ENCODE measurements at places on chromosomes 1 and 21.
A peak's percentile ranks its signal among the peaks of the same experiment; 100 is the strongest.

DNA sequence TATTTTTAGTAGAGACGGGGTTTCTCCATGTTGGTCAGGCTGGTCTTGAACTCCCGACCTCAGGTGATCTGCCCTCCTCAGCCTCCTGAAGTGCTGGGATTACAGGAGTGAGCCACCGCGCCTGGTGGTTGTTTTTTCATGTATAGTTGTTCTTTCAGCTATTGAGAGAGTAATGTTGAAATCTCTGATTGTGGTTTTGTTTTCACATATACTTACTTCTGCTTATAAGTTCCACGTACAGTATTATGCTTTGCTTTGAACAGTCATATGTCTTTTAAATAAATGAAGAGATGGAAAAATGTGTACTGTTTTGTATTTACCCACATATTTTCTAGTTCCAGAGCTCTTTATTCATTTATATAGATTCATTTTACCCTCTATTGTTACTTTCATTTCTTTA lies 44.5 kb downstream of the MARK1 start:
- DNase-seq: no peak

DNA sequence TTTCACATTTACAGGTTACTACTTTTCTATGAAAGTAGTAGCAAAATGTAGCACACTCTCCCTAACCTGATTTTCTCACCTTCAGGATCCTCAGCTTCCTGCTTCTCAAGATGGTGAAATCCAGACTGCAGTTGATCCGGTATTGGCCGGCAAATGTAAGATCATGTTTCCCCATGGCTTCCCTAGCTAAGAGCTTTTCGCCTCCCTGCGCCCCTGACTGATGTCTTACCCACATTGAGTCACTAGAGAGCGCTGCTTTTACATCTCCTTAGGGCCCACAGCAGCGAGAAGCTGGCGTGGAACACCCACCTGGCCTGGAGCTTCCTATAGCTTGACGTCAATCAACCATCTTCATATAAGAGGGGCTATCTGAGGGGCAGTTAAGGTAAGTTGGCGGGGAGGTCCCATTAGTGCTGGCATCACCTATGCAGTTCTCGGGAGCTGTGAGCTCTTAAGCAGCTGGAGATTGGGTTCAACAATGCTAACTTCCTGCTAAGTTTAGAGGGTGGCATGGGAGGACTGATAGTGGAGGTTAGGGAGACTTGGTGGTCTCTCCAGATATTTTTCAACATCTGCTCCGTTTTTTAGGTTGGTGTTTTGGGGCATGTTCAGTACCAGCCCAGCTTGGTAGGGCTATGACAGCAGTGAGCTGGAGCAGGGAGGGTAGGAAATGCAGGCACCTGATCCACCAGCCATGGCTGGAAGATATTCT lies 5.5 kb downstream of the PTPN7 start:
- DNase-seq: peak; percentile 12

DNA sequence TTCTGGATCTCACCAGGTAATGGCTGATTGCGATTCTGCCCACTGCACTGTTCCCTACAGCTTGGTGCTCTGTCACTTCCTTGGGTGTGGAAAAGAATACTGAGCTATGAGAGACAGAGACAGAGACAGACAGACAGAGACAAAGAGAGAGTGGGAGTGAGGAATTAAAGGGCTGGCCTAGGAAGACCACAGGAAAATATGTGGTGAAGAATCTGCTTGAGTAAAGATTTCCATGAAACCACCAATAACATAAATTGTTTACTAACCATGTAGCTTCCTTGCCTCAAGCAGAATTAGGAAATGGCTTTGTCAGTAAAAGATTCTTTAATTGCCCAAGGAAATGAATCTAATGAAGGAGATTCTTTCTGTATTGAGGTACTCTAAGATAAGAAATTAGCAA lies 54.4 kb downstream of the MPZL1 start:
- DNase-seq: no peak

DNA sequence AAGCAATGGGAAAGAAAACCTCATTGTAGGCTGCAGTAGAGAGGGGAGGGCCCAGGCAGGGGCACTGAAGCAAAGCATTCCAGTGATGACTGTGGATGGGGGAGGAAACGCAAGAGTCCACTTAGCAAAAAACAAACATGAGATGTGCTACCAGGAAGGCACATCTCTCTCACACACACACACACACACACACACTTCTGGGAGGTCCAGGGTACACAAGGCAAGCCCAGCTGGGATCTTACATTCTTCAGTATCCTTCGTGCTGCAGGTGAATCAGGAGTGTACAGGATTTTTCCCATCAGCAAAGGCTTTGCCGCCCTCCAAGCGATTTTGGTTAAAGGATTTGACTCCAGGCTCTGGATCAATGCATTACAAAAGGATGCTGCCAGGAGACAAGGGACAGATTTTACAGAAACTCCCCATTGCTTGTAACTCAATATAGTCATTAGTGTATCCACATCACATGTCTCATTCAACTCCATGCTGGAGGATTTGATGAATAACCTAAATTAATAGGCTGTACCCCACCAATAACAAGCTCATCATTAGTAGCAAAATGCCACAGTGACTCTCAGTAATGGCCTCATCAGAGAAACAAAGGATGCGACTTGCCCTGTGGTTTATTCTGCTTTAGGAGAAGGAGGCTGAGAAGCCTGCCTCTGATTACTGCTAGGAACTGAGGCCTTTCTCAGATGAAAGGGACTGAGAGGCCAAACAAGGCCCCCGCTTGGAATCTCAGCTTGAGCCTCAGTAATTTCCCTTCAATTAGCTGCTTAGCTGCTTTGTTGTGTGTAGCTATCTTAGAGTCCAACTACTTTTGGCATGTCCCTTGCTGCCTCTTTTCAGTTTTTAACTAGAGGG lies 41.6 kb downstream of the ABCA4 start:
- no peak for DNase-seq

GRCh38 chr1:247180581-247180980 lies 8.8 kb upstream of the ZNF124 start:
- no peak for DNase-seq

DNA sequence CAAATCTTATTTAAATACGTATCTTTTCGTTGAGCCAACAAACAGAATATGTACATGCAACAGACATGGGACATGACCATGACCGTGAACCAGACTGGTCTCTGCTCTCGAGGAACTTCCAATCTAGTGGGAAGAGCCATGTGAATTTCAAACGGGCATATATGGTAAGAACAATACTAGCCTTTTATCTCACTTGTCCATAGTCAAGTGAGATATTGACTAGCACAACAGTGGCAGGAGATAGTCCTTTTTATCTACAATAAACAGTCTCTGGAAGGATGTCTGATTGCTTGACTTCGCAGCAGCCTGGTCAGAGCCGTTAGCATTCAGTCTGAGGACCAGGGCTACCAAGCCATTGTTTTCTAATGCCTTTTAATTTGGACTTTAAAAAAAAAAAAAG lies 12.6 kb upstream of the PLA2G2C start:
- DNase-seq: no peak

- no peak for DNase-seq
Measured at GRCh38 chr21:27803571-27803970, 836.7 kb upstream of the ADAMTS5 start.

- no peak for DNase-seq
Measured at GRCh38 chr1:160149716-160150115, 1.7 kb upstream of the ATP1A4 start.

DNA sequence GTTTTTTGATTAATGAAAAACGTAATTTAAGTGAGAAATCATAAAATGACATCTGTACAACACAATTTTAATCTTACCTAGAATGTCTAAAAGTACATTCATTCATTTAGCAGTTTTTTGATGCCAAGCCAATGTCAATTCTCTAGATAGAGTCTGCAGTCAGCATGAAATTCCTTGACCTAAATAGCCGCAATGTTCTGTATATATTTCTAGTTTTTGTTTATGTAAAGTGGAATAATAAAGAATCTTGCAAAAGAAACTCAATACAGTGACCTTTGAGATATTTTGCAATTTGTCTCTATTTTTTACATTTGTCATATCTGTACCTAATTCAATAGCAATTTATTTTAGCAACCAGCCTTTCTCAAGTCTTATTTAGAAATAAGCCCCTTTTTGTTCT lies 176.0 kb downstream of the ATP6V1G3 start:
- DNase-seq: no peak

GRCh38 chr1:231786126-231786525 lies 159.5 kb downstream of the DISC1 start:
- DNase-seq: no peak

- no peak for DNase-seq
Measured at GRCh38 chr1:45526135-45526644, 4.5 kb upstream of the PRDX1 start.

GRCh38 chr1:108816049-108816893 lies 40.6 kb downstream of the AKNAD1 start:
- DNase-seq: peak; percentile 83

DNA sequence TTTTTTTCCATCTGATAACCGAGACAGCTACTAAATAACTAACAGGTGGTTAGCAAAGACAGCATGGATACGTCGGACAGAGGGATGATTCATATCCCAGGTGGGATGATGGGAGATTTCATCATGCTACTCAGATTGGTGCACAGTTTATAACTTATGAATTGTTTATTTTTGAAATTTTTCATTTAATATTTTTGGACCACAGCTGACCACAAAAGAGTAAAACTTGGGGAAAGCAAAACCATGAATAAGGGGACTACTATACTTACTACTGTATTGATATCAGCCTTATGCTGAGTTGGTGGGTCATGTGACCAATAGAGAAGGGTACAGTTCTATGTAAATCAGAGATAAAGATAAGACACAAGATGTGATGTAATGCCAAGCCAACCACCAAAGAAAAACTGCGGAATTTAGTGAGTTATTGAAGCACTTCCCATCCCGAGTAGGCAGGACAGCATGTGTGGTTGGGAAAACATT lies 248.1 kb upstream of the C1orf105 start:
- no peak for DNase-seq

DNA sequence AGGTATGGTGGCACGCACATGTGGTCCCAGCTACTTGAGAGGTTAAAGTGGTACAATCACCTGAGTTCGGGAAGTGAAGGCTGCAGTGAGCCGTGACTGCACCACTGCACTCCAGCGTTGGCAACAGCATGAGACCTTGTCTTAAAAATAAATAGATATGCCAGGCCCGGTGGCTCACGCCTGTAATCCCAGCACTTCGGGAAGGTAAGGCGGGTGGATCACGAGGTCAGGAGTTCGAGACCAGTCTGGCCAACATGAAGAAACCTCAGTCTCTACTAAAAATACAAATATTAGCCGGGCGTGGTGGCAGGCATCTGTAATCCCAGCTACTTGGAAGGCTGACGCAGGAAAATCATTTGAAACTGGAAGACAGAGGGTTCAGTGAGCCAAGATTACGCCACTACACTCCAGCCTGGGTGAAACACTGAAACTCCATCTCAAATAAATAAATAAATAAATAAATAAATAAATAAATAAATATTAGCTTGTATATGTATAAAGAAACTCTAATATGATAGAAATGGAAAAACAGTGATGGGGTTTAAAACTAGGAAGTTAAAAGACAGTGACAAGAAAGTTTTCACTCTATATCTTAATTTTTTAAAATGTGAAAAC lies 18.8 kb downstream of the GATAD2B start:
- no peak for DNase-seq

DNA sequence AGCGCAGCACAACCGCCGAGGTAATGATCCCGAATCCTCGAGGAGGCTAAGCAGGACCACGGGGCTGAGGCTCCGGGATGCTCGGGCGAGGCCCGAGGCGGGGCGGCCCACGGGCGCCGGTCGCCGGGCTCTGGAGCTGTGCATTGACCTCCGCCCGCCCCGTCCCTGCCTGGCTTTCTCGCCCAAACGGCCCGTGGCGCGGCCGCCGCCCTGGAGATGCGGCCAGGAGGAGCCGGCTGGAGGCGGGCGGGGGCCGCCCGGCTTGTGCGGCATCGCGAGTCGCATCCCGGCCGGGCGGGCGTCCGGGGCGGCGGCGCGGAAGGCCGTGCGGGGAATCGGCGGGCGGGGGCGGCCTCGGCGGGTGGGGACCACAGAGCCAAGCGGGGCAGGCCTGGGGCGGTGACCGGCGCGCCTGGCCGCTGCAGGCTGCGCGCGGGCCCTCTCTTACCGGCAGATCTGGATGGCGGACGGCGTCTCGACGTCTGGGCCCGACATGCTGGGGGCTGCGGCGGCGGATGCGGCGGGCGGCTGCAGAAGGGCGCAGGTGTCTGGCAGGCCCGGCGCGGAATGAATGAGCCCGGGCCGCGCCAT lies 663 bp downstream of the ACOT7 start:
- DNase-seq: no peak

DNA sequence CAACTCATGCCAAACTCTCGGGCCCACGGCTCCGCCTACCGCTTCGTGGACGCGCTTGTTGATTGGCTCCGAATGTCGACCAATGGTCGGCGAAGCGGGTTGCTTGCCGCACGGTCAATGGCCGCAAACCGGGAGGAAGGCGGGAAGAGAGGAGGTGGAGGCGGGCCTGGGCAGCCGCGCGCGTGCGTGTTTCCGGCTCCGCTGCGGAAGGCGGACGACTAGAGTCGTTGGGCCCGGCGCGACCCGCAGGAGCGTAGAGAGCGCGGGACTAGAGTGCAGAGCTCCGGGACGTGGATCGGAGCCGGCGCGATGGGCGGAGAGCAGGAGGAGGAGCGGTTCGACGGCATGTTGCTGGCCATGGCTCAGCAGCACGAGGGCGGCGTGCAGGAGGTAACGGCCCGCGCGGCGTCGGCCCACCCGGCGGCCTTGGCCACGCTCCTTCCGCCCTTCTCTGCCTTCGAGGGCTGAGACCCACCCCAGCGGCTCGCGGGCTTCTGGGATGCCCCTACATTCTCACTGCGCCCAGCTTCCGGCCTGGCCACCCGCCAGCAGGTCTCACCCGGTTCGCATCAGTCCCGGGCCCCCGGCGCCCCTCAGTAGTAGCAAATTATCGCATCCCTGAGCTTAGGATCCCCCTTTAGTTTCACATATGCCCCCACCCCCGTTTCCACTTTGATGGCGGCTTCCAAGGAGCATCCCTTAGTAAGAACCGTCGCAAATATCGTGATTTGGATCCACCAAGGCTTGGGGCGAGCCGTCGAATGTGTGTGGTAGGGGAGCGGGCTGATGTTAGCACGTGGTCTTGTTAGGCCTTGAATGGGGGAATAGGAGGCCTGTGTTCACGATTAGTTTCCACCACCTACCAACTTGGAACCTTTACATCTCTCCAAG lies at the start of gene NUDC:
TSS of gene NUDC (plus strand) at position 204 of the 891 bp plus-strand sequence. CDS start at position 310, 106 bp downstream.
- DNase-seq: peak; percentile 98

GRCh38 chr1:30912224-30912623 lies 3.7 kb upstream of the SDC3 start:
- DNase-seq: no peak

- no peak for DNase-seq
Measured at GRCh38 chr1:157230500-157230899, 92.3 kb upstream of the ETV3 start.

DNA sequence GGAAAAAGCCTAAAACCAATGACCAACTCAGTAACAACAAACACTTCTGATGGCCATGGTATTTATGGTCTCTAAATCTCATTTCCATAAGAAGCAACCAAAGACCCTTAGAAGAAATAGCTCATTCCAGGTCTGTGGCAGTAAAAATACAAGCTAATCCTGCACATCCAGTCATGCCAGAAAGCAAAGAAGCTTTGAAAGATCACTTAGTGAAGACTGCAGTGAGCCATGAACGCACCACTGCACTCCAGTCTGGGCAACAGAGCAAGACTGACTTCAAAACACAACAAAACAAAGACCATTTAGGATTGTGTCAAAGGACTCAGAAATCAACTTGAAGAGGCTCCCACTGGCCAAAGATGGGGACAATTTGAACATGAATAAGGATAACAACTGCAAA lies 18.4 kb upstream of the ELK4 start:
- no peak for DNase-seq

- no peak for DNase-seq
Measured at GRCh38 chr1:201391651-201392511, 7.2 kb downstream of the LAD1 start.
